GM23248 (cell line): ENCODE measurements at places on chromosomes 5 and 9. TPM values are rescaled to one million over a fixed set of nuclear protein-coding genes. Genes with fewer than 3 reads are reported as not detected.

The ROPN1L gene
- polyA plus RNA-seq = 0.69 and 0.84 TPM in 2 replicates

The C5orf58 gene
- polyA plus RNA-seq = not detected in 2 replicates

The TMC1 gene
- 0.32 and 0.45 TPM in 2 replicates for polyA plus RNA-seq

The SLC34A3 gene
- polyA plus RNA-seq = not detected in 2 replicates

The TAF1L gene
- not detected in 2 replicates for polyA plus RNA-seq

The GALNT12 gene
- polyA plus RNA-seq = 0.74 and 1.5 TPM in 2 replicates

The CARD19 gene
- polyA plus RNA-seq = 58.6 and 69.5 TPM in 2 replicates

The LMNB1 gene
- polyA plus RNA-seq = 2.9 and 4.3 TPM in 2 replicates

The NTNG2 gene
- 0.11 and 0.13 TPM in 2 replicates for polyA plus RNA-seq

The GKAP1 gene
- polyA plus RNA-seq = 0.13 and 0.18 TPM in 2 replicates

The OCLN gene
- 0.52 and 0.59 TPM in 2 replicates for polyA plus RNA-seq

The SPATA31E1 gene
- not detected in 2 replicates for polyA plus RNA-seq

The AQP7 gene
- not detected in 2 replicates for polyA plus RNA-seq

The FGFR4 gene
- polyA plus RNA-seq = 0.10 TPM in 1 of 2 replicates, not detected in the other

The PCAT7 gene
- not detected in 2 replicates for polyA plus RNA-seq

The CCIN gene
- polyA plus RNA-seq = 1.4 and 2.5 TPM in 2 replicates
